ENCODE measurements at places on chromosomes 1 and 21.

DNA sequence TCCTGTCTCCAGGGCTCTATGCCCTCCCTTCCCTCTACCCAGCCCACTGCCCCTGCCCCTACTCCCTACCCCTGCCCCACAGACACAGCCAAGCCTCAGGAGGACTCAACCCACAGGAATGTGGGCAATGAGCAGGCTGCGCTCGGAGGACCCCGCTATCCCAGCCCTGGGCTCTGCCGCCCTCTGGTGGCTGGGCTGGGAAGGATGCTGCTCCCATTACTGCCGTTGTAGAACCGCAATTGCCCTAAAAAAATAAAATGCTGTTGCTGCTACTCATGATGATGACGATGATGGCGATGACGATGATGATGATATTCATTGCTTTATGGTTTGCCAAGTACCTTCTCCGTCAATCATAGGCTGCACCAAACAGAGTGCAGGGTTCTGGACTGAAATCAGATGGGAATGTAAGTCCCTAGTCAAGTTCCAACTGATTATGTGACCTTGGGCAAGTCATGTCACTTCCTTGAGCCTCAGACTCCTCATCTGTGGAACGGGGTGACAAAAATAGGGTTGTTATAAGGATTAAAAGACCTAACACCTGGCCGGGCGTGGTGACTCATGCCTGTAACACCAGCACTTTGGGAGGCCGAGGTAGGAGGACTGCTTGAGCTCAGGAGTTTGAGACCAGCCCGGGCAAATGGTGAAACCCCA is 24.6 kb downstream of the ARHGEF19 start:
- DNase-seq: peak; percentile 54

DNA sequence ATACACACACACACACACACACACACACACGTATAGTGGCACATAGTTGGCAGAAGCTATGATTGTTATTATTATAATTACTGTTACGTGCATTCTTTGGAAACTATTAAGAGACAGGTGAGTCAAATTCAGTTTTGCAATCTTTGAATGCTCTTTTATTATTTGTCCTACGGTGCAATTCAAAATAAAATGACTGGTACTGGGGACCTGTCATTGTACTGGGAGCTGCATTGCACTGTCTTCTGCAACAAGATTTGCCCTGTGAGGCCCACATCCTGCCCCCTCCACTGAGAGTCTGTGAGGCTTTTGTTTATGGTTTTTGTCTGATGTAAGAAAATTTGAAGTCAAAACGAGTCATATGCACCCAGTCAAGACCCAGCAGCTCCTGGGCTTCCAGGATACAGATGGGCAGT is 1.9 kb downstream of the LY9 start:
- DNase-seq: peak; percentile 21

DNA sequence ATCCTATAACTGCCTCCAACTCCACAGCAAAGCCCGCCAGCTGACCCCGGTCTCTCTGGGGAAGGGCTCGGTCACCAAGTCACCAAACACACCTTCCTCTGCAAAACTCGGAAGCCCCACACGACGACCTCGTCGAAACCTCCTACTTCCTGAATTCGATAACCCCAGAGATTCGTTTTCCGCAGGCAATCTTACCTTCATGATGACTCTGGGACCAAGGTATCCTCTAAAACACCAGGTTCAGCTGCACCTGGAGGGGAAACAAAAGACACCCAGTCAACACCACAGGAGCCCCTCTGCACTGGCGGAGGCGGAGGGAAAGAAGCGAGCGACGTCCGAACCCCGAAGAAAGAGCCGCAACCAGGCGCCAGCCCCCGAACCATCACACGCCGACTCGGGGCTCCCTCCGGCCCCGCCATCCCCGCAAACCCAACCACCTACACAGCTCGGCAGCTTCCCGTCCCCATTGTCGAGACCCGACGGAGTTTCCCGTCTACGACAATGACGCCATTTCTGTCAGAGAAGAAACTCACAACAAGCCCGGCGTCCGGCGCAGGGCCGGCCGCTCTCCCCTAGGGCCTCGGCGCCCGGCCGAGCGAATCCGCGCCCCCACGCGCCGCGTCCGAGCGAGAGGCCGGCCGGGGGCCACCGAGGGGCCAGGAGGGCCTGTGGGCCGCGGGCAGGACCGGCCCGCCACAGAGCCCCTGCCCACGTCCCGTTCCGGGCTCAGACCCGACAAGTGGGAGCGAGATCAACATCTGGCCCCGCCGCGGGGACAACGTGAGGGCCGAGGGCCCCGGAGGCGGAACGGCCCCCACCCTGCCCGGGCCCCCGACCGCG is 1.0 kb downstream of the ARID4B start:
- DNase-seq: no peak

DNA sequence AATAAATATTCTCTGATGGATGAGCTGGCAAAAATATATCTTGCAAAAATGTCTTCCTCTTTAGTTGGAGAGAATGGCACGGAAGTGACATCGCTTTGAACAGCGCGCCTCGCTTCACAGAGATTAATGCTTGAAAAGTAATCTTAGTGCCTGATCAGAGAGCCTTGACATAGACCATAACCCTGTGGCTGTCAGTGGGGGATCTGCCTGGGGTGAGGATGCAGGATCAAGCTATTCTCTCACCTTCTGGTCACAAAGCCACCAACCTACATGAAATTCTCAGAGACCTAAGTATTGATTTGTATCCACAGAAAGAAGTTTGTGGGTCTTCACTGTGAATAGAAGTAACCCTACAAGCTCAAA is 492.6 kb downstream of the LMO4 start:
- no peak for DNase-seq

DNA sequence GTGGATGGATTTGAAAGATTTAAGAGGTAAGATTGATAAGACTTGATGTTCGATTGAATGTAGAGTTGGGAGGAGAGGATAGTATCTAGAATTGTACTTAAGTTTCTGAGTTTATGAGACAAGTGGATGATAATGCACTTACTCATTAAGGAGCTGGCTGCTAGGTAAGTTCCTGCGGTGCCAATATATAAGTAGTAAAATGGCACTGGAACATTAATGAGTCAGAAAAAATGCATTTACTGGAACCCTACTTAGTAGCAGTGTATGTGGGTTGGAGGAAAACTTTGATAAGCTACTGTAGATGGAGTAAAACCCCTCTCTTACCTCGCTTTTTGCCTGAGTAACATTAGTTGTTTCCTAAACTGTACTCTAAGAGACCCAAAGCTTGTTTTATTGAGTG is 68.2 kb downstream of the ZFYVE9 start:
- DNase-seq: no peak

DNA sequence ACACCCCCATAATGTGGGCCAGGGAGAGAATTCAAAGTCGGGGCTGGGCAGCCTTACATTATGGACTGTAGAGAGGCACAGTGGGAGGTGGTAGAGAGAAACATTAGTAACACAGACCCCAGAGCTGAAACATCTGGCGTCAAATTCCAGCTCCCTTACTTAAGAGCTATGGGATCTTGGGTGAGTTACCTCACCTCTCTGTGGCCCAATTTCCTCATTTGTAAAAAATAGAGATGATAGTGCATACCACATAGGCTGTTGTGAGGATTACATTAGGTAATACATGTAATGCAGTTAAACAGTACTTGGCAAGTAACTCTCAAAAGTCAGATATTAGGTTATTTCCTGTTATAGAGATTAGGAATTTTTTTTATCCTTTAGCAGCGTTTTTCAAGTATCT is 160.5 kb upstream of the KIAA0040 start:
- no peak for DNase-seq

- DNase-seq: no peak
Measured at GRCh38 chr1:182244451-182244850, 147.1 kb downstream of the GLUL start.

DNA sequence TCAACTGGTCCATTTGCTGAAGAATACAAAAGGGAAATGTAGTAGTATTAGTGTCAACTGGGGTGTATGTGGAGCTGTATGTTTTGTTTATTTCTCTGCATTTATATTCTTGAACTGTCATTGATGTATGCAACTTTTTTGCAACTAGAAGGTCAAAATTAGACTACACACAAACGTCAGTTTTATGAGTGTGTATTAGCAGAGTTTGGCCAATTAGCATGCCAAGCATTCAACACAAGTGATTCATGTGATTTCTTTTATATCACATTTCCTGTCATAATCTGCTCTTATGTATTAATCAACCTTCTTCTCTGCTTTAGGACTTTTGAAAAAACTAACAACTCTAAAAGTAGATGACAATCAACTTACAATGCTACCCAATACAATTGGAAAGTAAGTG is 211.1 kb downstream of the LRRC40 start:
- no peak for DNase-seq

- no peak for DNase-seq
Measured at GRCh38 chr1:40385437-40386358, 12.2 kb downstream of the SMAP2 start.

GRCh38 chr1:75723989-75724471 is 479 bp upstream of the ACADM start:
- DNase-seq: no peak

DNA sequence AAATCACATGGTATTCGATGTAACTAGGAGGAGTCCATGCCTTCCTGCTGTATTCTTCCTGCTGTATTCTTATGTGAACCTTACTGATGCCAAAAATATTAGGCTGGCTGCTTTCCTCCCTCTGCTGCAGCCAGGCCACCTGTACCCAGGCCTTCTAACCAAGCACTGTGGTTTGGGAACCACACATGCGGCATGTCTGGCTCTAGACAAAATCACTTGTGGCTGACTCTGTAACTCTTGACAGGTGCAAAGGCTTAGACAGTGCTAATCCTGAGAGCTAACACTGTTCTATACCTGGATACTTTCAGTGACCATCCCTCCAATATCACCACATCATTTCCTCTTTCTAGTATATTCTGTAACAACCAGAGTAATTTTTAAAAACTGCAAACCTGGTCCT is 67.7 kb downstream of the PCP4 start:
- no peak for DNase-seq

DNA sequence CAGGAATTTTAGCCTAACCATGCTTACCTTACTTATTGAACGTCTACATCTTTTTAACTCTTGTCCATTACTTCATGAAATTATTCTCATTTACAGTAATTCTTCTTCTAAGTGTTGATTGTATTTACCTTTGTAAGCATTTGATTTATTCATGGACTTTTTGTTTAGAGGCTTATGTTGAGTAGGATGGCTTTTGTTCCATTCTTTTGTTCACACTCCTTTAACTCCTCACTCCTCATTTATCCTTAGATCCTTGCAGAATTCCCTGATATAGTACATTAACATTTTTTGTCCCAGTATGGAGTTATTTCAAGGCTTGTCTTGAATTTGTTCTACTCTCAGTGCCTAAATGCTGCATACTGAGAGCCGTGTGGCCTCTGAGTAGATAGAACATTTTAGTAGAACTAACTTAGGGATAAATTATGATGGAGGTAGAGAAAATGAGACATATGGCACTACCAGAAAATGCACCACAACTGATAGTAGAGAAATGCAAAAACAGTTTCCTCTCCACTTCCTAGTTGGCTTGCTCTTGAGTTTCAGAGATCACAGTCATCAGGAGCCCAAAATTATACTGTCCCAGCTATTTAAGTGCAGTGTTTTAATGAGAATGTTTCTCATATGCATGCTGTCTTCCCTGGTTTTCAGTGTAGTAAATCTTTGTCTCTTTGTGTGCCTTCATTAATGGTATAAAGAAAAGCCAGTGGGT is 69.5 kb downstream of the KCNK2 start:
- DNase-seq: no peak

GRCh38 chr1:178939338-178940067 is 68.6 kb upstream of the ANGPTL1 start:
- no peak for DNase-seq

- DNase-seq: no peak
Measured at GRCh38 chr1:87826681-87827251, 498.1 kb downstream of the LMO4 start.

GRCh38 chr1:80776266-80776665 is 1024.5 kb upstream of the ADGRL2 start:
- DNase-seq: no peak

DNA sequence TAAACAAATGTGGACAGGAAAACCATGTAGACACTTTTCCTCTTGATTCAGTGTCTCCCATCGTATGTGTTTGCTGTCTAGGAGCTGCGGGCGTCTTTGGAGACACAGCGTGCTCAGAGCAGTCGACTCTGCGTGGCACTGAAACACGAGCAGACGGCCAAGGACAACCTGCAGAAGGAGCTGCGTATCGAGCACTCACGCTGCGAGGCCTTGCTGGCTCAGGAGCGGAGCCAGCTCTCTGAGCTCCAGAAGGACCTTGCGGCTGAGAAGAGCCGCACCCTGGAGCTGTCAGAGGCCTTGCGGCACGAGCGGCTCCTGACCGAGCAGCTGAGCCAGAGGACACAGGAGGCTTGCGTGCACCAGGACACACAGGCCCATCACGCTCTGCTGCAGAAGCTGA is 27.2 kb upstream of the DIP2A start:
- DNase-seq: no peak

DNA sequence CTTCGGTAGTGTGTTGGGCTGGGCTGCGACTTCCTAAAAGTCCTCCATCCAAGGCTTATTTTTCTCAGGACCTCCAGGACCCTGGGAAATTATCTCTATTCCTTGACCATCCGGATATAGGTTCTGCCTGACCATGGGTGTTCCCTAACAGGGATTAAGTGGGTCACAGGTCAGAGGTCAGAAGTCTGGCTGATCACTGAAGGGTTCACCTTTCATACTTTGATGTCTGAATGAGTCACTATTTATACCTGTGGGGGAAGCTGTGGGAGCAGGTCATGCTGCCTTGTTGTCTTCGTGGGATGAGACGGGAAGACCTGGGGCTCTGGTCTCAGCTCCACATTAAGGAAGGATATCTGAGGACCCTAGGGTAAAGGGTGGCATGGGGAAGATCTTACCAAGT is 65.0 kb upstream of the ETV3 start:
- no peak for DNase-seq

DNA sequence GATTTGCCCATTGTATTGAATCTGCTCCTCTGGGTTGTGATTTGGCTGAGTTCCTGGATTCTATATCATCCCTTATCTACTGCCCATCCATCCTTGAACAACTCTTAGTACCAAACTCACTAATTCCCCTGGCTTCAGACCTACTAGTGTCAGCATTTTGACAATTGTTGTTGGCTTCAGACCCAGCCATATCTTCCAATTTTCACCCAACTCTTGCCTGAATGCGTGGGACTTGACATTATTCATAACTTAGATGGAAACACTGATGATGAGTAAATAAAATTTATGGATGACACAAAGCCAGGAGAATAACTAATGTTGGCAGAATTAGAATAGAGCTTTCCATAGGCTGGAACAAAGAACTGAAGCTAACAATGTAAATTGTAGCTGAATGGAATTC is 27.3 kb upstream of the EDEM3 start:
- no peak for DNase-seq

DNA sequence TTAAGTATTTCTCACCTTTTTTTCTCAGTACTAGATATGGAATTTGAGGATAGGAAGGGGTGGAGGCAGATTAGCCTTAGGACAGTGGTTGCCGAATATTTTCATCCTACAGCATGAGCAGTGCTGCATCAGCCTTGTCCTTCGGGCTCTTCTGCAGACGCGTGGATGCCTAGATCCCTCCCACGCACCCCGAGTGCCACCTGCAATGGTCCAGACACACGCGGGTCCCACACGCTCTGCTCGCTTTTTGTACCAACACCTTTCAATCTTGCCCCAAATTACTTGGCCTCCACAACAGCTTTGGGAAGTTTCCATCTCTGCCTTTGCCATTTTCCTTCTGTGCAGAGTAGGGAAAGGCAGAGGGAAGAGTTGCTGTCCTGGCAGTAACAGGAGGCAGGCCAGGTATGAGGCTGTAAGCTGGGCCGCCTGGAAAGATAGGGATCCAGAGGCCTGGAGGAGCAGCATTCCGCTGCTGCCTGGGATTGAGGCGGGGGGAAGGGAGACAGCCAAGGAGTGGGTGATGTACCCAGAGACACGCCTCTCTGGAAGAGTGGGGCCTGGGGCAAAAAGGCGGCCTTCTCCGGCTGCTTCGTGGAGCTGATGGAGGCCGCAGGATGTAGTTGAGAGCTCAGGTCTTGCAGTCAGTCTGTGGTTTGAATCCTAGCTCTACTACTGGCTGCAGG is 467.7 kb downstream of the KIF26B start:
- DNase-seq: no peak
